ENCODE measurements at places on chromosomes 3 and 15.

DNA sequence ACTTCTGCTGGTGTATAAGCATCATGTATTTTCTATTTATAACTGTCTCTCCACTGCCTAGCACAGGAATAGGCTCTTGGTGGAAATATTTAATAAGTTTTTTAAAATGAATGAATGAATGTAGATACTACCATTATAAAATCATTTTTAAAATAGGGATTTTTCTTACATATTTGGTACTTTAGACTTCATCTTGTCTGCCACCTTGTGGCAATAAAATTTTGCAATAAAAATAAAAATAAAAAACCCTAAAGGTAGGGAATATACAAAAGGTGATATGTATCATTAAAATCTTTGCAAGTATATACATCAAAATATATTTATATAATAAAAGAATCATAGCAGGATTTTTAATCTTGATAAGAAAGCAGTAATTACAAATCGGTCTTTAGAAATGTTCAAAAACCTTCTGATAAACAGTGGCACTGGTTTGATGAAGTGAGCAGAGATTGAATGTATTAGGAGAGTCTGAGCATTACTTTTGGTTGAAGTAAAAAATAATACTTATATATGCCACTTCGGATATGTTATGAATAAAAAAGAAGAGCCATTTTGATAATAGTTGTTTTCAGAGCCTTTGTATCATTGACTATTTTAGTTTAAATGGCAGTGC, 95.2 kb downstream of the SPATA16 start:
- DNase-seq: peak; percentile 4

- DNase-seq: no peak
Measured at GRCh38 chr3:24578951-24579421, 84.3 kb upstream of the THRB start.

DNA sequence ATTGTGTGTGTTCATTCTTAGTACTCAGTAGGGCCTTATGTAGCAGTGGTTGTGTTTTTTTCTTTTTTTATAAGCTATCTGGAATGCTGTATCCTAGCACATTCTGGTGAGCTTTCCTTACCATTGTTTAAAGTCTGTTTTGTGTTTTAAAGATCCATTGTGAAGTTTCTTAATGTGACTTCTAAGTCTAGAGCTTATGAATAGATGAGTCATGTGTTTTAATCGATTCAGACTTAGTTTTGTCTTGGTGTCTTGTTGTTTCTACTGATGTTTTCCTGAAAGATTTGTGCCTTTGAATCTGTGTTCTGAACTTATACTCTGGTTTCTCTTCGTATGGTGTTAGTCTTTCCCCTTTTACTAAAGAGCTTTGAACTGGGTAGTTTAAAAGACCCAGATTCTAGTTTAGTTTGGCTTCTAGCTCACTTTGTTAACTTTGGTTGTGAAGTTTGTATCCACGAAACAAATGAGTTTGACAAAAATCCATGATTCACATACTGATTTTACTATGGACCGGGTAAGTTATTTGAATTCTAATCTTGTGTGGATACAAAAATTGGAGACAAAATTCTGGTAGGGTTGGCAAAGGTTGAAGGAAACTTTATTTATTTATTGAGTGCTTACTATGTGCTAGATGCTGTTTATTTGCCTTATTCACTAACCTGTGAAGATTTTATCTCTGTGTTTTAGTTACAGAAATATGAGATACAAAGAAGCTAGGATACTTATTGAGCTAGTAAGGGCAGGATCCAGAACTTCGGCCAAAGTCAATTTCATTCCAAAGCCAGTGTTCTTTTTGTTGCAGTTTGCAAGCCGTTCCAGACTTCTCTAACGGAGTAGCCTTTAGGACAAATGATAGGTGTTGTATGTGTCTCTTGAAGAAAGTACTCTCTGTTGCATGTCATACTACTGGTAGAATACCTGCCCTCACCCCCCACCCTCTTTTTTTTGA, 24.8 kb downstream of the AKAP13 start:
- DNase-seq: no peak

GRCh38 chr15:58203537-58203936, 65.4 kb downstream of the AQP9 start:
- DNase-seq: peak; percentile 55

All from A172 (cell line).